Fibroblast of lung (primary cell): ENCODE measurements at places on chromosomes 7 and 10. TPM values are rescaled to one million over a fixed set of nuclear protein-coding genes. Genes with fewer than 3 reads are reported as not detected.

SPDYE9 gene
- not detected in 2 replicates for polyA plus RNA-seq

PLOD3 gene
- polyA plus RNA-seq: 86.0 and 106 TPM in 2 replicates

SEMA4G gene
- polyA plus RNA-seq: 3.2 and 3.5 TPM in 2 replicates

DNA sequence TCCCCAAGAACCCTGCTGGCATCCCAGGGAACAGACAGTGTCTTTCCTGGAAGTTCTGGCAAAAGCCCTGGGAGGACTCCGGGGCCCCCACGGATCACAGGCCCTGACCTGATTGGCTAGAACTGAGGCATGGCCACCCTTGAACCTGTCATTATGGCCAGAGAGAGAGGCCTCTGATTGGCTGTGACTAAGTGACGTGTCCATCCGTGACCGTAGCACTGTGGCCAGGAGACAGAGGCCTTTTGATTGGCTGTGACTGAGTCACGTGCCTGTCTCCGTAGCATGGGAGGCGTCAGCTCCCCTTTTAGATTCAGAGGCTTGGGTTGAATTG is 163.8 kb downstream of the RGS10 start:
- no peak overlapping the region for H3K27ac ChIP-seq
- peaks cover 15% of the 10 kb centered on the region for H3K4me1 ChIP-seq
- no peaks in the 10 kb centered on the region for H3K36me3 ChIP-seq

- no peaks in the 10 kb centered on the region for H3K36me3 ChIP-seq
- H3K27ac ChIP-seq: peak overlapping the region; percentile 42
- H3K4me1 ChIP-seq: peaks cover 12% of the 10 kb centered on the region
- peak; percentile 37 for DNase-seq
- H3K4me3 ChIP-seq: no peak overlapping the region
These were observed 56.5 kb downstream of the CTTNBP2 start for GRCh38 chr7:117816727-117817126.

- DNase-seq: no peak
- no peaks in the 10 kb centered on the region for H3K36me3 ChIP-seq
- H3K27me3 ChIP-seq: no peaks in the 10 kb centered on the region
- no peak overlapping the region for H3K4me3 ChIP-seq
These were observed 85.3 kb upstream of the DIP2C start for GRCh38 chr10:774661-775244.

DNA sequence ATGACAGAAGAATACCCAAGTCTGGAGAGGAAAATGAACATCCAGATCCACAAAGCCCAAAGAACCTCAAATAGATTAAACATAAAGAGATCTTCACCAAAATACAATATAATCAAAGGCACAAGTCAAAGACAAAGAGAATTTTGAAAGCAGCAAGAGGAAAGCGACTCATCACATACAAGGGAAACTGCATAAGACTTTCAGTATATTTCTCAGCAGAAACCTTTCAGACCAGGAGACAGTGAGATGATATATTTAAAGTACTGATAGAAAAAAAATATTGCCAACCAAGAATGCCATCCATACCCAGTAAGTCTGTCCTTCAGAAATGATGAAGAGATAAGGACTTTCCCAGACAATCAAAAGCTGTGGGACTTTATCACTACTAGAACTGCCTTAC is 81.5 kb upstream of the GALNT17 start:
- no peak overlapping the region for H3K27ac ChIP-seq
- no peaks in the 10 kb centered on the region for H3K36me3 ChIP-seq
- H3K4me1 ChIP-seq: no peaks in the 10 kb centered on the region
- H3K27me3 ChIP-seq: no peaks in the 10 kb centered on the region

GRCh38 chr7:79610313-79610712 is 156.8 kb upstream of the MAGI2 start:
- H3K36me3 ChIP-seq: no peaks in the 10 kb centered on the region
- H3K27me3 ChIP-seq: no peaks in the 10 kb centered on the region
- H3K27ac ChIP-seq: no peak overlapping the region
- no peak overlapping the region for H3K4me3 ChIP-seq
- peak; percentile 65 for DNase-seq
- H3K4me1 ChIP-seq: no peaks in the 10 kb centered on the region

GRCh38 chr10:124867304-124867703 is 65.7 kb downstream of the ABRAXAS2 start:
- H3K4me1 ChIP-seq: no peaks in the 10 kb centered on the region
- no peak for DNase-seq
- peaks cover 2% of the 10 kb centered on the region for H3K27me3 ChIP-seq
- no peak overlapping the region for H3K4me3 ChIP-seq
- H3K36me3 ChIP-seq: no peaks in the 10 kb centered on the region
- no peak overlapping the region for H3K27ac ChIP-seq
